ENCODE measurements at places on chromosomes 11 and 22.

DNA sequence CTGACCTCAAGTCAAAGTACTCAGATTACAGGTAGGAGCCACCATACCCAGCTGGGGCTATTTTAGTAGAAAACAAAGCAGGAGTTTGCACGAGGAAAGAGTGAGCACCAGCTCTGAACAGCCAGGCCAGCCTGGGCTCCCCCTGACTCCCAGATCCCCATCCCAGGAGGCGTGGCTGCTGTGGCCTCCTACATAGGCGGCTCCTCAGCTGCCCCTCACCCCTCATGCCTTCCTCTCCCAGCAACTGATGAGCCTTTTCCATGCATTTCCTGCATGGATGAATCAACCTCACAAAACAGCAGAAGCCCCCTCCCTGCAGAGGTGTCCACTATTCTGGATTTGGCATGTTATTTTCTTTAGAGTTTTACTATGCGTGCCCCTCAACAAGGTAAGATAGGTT is 10.5 kb upstream of the FLRT1 start:
- no peak for DNase-seq

DNA sequence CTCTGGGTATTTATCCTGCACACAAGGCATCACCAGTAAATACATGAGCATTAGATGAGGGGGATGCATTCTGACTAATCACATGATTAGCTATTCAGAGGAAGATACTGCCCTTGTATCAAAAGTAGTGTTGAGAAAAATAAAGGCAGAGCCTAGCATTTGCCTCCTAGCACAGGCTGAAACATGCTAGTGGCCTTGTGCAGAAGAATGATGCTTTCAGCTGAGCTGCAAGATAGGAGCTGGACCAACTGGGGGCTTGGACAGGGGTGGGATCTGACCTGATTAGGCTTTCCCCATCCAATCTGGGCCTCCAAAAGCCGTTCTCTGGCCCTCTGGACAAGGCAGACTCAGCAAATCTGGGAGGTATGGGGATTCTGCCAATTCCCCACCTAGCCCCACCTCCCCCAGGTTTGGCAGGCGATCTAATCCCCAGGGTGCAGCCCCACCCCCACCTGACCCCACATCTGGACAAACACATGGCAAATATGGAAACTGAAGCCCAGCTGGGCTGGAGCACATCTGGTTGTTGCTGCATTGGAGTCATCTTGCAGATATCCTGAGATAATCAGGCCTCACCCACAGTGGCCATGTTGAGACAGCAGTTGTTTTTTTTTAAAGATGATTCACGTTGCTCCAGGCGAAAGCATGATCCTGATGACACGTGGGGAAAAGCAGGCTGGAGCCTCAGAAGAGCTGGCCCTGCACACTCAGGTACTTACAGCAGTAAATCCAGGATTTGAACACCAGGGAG is 4.4 kb upstream of the MISFA start:
- DNase-seq, result no peak

GRCh38 chr22:17475318-17476230 is 87.7 kb upstream of the SLC25A18 start:
- DNase-seq, result no peak

GRCh38 chr11:117510646-117511045 is 183.0 kb downstream of the CEP164 start:
- DNase-seq, result no peak

DNA sequence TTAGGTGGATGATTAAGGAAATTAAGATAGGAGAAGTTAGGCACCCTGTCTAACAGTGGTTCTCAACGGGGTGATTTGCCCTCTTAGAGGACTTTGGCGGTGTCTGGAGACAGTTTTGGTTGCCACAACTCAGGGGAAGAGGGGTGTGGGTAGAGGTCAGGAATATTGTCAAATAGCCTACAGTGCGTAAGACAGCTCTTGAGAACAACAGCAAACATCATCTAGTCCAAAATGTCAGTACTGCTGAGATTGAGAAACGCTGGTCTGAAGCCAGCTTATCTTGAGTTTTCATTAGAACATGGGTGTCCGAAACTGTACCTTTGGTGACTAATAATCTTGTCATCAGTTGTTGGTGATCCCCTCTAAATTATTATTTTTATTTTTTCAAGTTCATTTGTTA is 38.4 kb downstream of the CECR2 start:
- no peak for DNase-seq

- DNase-seq, result no peak
Observed at GRCh38 chr11:102154806-102155205, 44.6 kb downstream of the YAP1 start.

DNA sequence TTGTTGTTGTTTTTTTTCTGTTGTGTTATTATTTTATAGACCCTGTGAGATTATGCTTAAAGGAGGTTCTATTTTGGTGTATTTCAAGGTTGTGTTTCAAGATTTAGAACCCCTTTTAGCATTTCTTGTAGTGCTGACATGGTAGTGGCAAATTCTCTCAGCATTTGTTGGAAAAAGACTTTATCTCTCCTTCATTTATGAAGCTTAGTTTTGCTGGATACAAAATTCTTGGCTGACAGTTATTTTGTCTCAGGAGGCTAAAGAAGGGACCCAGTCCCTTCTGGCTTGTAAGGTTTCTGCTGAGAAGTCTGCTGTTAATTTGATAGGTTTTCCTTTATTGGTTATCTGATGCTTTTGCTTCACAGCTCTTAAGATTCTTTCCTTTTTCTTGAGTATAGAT is 40.7 kb upstream of the ARHGAP20 start:
- DNase-seq, result no peak

GRCh38 chr11:66363187-66363601 is 8.4 kb downstream of the SLC29A2 start:
- no peak for DNase-seq

- no peak for DNase-seq
Observed at GRCh38 chr11:34825315-34825669, 90.9 kb downstream of the APIP start.

GRCh38 chr11:83725728-83726127 is 439.6 kb upstream of the CCDC90B start:
- no peak for DNase-seq

GRCh38 chr22:23386822-23387580 is 193.1 kb downstream of the IGLL1 start:
- no peak for DNase-seq

- DNase-seq, result no peak
Observed at GRCh38 chr11:285021-285893, 3.7 kb upstream of the PGGHG start.

DNA sequence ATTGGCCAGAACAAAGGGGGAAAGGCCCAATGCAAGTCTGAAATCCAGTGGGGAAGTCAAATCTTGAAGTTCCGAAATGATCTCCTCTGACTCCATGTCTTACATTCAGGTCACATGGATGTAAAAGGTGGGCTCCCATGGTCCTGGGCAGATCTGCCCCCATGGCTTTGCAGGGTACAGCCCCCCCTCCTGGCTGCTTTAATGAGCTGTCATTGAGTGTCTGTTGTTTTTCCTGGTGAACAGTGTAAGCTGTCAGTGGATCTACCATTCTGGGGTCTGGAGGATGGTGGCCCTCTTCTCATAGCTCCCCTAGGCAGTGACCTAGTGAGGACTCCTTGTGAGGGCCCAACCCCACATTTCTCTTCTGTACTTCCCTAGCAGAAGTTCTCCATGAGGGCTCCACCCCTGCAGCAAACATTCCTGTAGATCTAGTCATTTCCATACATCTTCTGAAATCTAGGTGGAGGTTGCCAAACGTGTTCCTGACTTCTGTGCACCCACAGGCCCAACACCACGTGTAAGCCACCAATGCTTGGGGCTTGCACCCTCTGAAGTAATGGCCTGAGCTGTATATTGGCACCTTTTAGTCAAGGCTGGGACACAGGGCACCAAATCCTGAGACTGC is 9.3 kb downstream of the CARD18 start:
- DNase-seq, result no peak

DNA sequence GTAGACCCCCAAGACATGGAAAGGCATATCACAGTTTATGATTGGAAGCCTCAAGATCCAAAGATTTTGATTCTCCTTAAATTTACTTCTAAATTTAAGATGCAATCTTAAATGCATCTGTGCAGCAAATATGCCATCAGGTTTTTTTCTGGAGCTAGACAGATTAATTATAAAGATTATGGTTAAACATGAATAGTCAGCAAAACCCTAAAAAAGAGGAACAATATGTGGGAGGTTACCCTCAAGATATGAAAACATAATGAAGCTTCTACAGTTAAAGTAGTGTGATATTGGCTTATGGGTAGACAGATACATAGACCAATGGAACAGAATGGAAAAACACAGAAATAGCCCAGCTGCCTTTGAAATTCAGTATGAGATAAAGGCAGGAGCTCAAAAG is 31.7 kb downstream of the OR8B12 start:
- no peak for DNase-seq

DNA sequence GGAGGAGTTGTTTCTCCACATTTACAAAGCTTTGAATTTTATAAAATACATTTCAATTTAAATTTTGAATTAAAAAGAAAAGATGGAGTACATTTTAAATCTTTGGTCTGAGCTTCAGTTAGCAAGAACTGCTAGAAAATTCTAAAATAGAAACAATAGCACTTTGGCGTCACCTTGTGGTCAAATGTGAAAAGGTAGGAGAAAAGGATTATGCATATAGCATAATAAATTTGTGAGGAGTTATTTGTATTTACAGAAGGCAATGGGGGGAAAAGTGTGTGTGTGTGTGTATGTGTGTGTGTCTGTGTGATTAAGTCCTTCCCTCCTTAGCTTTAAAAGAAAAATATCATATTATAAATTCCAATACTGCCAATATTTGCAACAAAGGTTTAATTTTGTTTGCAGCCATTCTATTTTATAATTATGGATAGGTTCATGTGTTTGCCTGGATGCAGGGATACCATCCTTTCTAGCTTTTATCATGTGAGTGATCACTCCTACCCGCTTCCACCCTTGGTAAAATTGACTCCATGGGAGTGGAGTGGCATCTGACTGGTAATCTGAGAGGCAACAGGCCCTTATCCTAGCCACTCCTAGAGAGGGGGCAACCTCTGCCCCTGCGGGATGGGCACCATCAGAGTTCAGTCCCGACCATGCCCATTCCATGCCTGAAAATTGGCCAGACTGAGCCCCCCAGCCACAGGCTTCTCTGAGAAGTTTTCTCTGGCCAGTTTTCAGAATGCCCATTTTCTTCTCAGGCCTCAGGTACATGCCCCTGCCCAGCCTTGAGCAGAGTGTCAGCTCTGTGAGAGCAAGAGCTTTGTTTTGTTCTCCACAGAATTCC is 13.6 kb upstream of the LGR4 start:
- DNase-seq, result peak; percentile 67

GRCh38 chr11:81892770-81893635 is 840.7 kb downstream of the FAM181B start:
- no peak for DNase-seq

- no peak for DNase-seq
Observed at GRCh38 chr11:114226356-114226755, 69.8 kb upstream of the NNMT start.

DNA sequence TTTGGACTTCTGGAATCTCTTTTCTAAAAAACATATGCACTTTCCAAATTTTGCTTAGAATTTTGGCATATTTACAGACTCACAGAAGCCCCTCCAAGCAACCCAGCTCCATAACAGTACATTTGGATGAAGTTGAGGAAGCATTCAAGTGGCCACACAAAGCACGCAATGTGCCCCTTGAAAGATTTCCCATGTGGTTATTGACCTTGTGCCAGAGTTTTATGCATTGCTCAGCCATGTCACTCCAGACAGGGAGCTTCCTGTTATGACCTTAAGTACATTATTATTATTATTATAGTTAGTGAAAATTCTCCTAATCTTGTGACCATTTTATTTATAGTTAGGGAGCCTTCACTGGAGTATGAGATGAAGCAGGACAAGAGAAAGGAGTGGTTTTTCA is 35.0 kb upstream of the BDNF start:
- DNase-seq, result no peak

DNA sequence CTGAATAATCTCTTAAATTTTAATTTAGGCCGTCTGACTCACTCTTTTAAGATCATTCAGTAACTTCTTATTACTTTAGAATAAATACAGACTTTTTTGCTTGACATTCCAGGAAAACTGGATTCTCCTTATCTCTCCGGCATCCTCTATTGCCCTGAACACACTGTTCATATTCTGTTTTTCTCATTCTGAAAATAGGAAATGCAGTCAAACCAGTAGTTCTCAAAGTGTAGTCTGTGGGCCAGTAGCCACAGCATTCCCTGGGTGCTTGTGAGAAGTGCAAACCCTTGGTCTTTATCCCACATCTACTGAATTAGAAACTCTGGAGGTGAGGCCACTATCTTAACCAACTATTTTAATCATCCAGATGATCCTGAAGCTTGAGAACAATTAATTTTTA is 84.3 kb downstream of the PANX1 start:
- DNase-seq, result no peak

GRCh38 chr11:2424811-2425495 is 19.4 kb downstream of the TRPM5 start:
- no peak for DNase-seq

GRCh38 chr22:44648821-44649565 is 53.0 kb upstream of the PRR5 start:
- DNase-seq, result no peak

GRCh38 chr11:86719781-86720463 is 47.5 kb upstream of the ME3 start:
- DNase-seq, result peak; percentile 39
